ENCODE measurements at places on chromosomes 3 and 15.

GRCh38 chr3:74862476-74862875 lies 248.0 kb upstream of the CNTN3 start:
- no peak for DNase-seq

- DNase-seq = no peak
Measured at GRCh38 chr3:129278966-129279906, 566 bp downstream of the HMCES start.

DNA sequence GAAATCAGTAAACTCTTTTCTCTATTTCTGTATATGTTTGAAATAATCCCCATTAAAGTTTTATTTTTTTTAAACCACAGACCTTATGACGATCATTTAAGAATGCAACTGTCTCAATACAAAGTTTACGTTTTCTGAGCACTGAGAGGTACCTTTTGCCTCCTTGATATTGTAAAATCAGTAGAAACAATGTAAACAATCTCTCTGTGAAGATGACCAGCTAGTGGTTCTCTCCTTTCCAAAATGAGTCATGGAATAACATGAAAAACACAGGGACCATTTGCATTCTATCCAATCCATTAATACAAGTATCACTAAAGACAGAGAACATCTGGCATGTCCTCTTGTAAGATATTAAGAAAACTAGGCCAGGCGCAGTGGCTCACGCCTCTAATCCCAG lies 48.8 kb downstream of the RAD18 start:
- DNase-seq = no peak

- no peak for DNase-seq
Measured at GRCh38 chr15:49137861-49138260, 17.5 kb downstream of the COPS2 start.

DNA sequence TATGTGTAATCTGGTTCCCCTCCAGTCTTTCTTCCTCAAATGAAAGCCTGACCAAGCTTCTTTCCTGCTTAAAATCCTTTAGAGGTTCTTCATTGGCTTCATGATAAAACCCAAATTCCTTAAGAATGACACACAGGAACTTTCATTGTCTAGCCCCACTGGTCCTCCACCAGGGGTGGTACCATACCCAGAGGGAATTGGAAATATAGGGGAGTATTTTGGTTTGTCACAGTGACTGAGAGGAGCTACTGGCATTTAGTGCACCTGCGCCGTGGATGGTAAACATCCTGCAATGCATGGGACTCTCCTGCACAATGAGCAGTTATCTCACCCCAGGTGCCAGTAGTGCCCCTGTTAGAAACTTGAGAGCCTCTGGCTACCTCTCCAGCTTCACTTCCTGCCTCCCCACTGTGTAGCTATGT lies 10.8 kb downstream of the ZWILCH start:
- DNase-seq = no peak

Measured in Panc1 (cell line).